SK-N-DZ (cell line): ENCODE measurements at places on chromosomes 12 and 14.

DNA sequence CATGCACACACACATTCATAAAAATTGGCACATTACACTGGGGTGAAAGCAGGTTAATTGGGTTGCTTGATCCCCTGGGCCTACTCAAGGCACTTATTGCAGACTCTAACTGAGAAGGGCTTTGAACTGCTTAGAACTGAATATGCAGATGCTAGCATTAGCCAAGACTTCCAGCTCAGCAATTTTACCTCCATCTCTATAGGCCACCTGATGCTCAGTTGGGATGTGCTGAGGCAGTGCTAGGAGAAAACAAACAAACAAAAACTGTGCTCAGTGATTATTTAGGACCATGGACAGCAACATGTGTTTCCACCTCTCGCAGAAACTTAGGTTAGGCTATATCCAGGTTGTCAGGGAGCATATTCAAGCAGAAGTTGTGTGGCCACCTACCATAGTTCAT lies 124.8 kb upstream of the WSCD2 start:
- no peak for DNase-seq

- no peak for DNase-seq
Measured at GRCh38 chr12:50979369-50980052, 27.2 kb downstream of the HIGD1C start.

DNA sequence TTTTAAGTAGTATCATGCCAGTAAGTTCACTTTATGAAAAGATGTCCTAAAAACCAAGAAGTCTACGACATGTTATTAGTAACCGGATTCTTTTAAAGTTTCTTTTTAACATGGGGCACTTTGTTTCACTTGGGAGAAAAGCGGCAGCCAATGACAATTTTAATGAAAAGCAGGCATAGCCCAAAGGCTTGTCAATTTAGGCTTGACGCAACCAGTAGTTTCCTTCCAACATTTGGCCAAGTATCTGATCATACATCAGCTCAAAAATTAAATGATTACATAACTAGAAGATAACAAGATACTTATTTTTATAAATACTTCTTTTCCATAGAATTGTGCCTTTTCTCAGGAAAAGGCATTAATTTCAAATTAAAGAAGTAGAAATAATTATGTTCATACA lies 112.8 kb downstream of the TXNDC16 start:
- DNase-seq = no peak

DNA sequence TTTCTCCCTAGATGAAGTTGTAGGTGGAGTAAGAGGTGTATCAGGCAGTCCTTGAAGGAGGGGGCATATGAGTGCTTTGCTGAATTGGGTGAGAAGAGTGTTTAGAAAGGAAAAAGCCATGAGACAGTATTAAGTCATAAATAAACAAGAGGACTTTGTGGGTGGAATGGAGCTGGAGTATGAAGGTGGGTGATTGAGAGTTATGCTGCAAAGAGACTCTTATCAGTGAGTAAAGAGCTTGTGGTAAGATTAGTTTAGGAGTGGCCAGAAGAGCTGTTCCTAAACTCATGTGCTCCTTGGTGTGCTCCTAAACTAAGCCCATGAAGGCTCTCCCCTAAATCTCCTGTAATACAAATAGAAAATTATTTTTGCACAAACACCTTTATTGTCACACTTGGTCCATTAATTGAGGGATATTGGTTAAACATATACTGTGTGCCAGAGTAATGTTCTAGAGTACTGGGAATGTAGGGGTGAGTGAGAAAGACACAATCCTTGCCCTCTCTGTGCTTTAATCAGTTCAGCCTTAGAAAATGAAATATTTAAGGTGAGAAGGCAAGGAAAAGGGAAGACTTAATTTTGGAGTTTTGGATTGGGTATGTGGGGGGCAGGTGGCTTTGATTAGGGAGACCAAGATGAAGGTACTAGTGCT lies 9.8 kb downstream of the CHPT1 start:
- DNase-seq = no peak

GRCh38 chr12:50603817-50604639 lies 99.2 kb downstream of the DIP2B start:
- no peak for DNase-seq

DNA sequence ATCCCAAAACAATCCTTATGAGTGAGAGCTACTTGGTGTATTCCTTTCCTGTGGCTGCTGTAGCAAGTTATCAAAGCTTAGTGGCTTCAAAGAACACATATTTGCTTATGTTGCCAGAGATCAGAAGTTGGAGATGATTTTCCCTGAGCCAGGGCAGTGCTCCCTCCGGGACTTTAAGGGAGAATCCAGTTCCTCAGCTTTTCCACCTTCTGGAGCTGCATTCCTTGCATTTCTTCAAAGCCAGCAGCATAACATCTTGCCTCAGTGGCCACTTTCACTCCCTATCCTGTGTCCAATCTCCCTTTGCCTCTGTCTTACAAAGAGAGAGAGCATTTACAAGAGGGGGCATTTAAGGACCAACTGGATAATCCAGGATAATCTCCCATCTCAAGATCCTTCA lies 33.7 kb downstream of the P2RX7 start:
- DNase-seq = no peak

DNA sequence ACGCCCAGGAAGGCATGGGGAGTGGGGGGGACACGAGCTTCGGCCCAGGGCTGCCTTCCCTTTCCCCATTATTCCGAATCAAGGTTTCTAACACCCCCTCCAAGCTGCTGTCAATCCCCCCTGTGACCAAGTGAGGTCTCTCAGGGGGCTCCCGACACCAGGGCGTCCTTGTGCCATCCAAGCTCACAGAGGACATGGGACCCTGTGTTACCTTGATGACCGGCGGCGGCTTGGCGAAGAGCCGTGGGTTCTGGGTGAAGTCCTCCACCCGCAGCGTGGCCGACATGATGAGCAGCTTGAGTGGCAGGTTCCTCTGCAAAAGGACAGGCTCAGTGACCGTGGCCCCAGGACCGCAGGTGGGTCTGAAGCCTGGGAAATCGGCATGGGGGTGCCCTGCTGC lies 20.3 kb downstream of the DHX37 start:
- DNase-seq = no peak

DNA sequence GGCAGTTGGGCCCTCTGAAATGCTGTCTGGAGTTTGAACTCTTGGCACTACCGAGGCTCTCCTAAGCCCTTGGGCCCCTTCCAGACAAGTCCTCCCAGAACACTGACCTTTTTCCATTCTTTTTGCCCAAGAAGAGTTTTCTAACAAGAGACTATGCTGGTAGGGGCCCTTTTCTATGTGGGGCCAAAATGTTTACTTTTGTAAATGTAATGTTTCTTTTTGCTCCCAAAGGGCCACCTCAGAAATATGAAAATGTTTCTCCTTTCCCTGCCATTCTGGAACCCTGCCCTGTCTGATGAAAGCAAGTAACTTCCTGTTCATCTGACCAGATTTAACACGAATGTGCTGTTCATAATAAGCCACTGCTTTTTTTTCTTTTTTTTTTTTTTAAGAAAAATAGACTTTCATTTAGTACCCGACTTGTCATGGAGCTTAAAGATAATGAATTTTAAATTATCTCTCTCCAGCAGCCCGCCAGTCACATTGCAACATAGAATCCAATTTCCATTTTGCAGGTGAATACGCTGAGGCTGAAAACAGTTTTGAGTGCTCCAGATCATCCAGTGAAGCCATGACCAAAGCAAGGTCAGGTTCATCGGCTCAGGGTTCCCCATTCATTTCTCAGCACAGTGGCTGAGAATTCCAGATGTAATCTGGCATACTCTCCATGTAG lies 169.9 kb downstream of the DPF3 start:
- no peak for DNase-seq

DNA sequence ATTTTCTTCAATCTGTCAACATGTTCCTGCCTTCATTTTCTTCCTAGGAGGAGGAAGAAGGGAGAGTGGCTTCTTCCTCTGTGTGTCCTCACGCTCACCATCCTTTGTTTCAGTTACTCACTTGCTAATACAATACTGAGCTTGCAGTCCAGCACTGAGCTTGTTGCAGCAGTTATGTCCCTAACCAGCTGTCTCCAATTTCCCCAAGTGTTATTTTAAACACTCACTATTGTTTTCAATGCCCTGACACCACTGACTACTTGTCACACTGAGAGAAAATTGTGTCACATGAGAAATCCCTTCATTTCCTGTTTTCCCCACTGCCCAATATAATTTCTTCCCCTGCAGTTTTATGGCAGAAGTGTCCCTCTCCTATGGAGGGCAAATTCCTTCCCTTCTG lies 53.4 kb downstream of the HSD17B6 start:
- no peak for DNase-seq

- DNase-seq = no peak
Measured at GRCh38 chr12:106831699-106832098, 57.2 kb downstream of the RIC8B start.

DNA sequence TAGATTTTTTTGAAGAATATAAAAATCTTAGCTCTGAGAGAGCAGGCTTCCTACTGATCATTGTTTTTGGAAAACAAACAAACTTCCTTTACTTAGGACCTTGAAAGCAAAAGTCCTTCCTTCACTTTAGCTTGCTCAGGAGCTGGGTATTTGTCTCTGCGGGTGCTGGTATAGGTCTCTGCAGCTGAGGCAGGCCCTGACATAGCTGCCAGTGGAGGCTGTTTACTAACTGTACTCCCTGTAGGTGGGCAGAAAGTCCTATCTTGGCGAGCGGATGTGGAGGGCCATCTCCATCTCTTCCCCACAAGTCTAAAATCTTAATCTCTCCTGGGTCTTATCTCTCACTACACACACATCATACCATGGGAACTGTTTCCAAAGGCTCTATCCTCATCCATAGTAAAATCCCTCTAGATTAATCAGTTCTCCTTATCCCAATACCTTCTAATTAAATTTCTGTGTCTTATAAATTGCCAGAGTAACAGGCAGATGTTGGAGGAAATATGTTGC lies 4.1 kb upstream of the MIA2 start:
- DNase-seq = no peak

DNA sequence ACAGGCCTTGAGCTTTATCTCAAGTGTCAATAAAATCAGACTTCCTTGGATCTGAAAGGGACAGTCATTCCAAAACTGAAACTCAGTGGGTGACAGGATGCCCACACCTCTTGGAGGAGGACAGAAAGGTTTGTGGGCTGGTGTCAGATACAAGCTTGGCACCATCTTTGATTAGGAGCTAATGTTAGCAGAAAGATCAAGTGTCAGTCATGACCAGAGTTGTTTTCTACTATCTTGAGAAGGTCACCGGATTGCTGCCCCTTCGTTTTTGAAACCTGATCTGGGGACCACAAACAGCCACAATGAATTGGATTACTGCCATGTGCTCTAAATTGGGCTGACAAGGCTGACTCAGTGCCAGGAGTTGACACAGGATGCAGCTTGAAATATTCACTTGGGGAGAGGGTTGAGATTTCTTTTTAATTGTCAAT lies 88.3 kb downstream of the OTOGL start:
- DNase-seq = peak; percentile 72

- no peak for DNase-seq
Measured at GRCh38 chr14:103833711-103834110, 13.7 kb downstream of the PPP1R13B start.

- no peak for DNase-seq
Measured at GRCh38 chr14:37566811-37567371, 28.2 kb downstream of the FOXA1 start.

DNA sequence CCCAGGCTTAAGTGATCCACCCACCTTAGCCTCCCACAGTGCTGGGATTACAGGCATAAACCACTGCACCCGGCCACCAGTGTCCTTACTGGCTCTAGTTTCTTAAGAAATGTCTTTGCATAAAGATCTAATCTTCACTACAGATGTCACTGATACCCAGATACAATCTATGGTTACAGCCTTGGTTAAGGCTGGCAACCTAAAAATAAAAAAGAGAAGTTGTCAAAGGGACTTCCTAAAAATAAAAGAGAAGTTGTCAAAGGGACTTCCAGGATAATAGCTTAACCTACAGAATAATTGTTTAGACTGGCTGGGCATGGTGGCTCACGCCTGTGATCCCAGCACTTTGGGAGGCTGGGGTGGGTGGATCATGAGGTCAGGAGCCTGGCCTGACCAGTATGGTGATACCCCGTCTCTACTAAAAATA lies 27.6 kb downstream of the ETFBKMT start:
- no peak for DNase-seq

DNA sequence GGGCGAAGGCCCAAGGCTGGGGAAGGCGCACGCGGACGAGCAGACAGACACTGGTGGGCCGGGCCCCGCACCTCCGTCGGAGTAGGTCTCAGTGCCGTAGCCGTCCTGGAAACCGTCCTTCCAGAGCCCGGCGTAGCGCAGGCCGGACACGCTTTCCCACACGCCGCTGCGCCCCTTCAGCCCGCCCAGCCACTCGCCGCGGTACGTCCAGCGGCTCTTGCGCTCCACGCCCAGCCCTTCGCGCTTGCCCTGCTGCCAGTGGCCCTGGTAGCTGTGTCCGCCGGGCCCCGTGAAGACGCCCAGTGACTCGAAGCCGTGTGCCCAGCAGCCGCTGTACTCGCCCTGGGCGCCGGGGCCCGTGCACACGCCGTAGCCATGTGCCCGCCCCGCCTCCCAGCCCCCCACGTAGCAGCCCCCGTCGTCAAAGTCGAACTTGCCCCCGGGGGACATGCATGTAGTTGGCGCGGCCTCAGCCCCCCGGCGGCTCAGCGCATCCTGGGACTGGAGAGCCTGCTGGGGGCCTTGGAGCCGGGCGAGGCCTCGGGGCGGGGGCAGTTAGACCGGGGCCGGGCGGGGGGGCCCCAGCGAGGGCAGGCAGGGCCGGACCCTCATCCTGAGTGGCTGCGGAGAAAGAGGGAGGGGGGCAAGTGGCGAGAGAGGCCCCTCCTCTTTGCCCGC lies 1.4 kb downstream of the JPH4 start:
- peak; percentile 48 for DNase-seq

GRCh38 chr12:49233842-49234526 lies 30.9 kb upstream of the TUBA1C start:
- peak; percentile 96 for DNase-seq

DNA sequence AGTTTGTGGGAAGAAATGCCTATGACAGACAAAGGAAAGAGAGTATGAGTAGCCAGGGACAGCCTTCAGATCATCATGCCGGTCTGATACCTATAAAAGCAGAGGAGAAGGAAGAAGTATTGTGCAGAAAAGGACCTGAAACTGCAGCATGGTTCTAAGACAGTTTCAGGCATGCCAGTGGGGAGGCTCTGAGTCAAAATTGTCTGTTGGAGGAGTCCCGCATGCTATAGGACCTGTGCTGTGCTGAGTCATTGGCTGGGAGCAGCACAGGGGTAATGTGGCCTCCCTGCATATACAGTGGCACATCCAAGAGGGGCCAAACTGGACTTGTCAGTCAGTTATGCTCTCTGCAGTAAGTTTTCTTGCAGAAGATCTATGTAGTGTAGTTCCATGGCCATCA lies 40.7 kb downstream of the NEUROD4 start:
- peak; percentile 17 for DNase-seq

GRCh38 chr12:3150308-3150670 lies 73.1 kb downstream of the TSPAN9 start:
- DNase-seq = no peak

GRCh38 chr12:72148709-72149108 lies 123.5 kb upstream of the TRHDE start:
- DNase-seq = no peak

DNA sequence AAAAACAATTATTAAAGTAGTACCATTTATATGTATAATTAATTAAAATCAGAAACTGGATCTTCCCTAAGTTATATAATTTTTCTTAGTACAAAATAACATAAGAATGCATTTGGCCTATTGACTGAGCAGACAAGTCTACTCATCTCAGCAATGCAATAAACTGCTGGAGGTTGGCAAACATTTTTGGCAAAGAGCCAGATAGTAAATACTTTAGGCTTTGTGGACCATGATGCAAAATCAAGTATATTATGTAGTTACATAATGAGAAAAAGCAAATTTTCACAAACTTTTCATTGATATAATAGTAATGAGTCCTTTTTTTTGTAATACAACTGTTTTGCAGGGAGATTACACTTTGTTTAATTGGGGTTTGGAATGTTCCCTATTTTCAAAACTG lies 30.9 kb downstream of the ERGIC2 start:
- DNase-seq = no peak

GRCh38 chr12:114226241-114226928 lies 179.6 kb downstream of the TBX5 start:
- no peak for DNase-seq
